ENCODE measurements at places on chromosomes 7 and 10.

- DNase-seq: peak; percentile 76
Observed at GRCh38 chr10:100562008-100562672, 26.4 kb downstream of the HIF1AN start.

DNA sequence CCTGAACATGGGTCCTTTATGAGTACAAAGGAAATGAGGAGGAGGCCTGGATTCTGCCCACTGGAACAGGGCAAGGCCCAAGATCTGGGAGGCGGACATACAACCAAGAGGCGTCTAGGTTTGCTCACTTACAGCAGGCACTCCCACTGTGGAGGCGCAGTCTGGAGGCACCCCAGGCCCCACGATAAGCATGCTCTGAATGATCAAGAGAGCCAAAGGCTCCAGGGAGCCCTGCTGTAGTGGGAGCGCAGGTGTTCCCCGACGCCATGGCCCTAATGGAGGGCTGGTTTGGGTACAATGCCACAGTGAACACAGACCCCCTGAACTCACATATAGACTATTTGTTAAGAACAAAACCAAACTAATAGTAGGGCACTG is 88.1 kb downstream of the FAM53B start:
- no peak for DNase-seq

DNA sequence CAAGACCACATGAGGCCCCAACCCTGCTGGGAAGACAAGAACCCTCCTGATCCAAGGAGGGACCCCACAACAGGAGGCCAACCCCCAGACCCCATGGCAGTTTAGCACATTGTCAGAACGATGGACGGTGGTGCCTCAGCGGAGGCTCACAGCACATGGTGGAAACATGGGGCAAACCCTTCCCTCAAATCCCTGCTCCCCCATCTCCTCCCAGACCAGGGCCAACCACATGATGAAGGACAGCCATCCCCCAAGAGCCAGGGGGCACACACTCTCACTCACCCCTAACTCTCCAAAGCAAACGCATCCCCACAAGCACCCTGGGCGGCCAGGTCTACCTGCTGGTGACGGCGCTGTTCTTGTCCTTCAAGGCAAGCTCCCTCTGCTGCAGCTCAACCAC is 83.9 kb downstream of the MAD1L1 start:
- DNase-seq: no peak

GRCh38 chr10:69446229-69446628 is 5.0 kb upstream of the TSPAN15 start:
- no peak for DNase-seq

- DNase-seq: no peak
Observed at GRCh38 chr7:36929791-36930190, 205.5 kb upstream of the AOAH start.

- DNase-seq: peak; percentile 57
Observed at GRCh38 chr10:35834877-35835494, 192.9 kb upstream of the FZD8 start.

DNA sequence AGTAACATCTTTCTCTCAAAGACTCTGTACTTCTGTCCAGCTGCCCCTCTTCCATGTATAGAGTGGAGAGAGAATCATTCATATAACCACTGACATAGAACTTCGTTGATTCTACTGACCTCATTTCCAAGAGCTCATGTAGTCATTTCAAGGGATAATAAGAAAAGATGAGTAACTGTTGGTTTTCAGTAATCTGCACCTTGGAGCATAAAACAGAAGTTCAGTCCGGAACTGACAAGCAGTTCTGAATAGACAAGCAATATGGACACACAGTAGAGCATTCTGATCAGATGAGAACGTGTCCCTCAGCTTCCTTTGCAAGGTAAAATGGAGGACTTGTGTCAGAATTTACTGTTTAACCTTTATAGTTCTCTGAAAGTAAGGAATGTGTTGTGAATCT is 847.1 kb downstream of the REEP3 start:
- no peak for DNase-seq

- no peak for DNase-seq
Observed at GRCh38 chr10:105585171-105585570, 944.1 kb downstream of the SORCS3 start.

DNA sequence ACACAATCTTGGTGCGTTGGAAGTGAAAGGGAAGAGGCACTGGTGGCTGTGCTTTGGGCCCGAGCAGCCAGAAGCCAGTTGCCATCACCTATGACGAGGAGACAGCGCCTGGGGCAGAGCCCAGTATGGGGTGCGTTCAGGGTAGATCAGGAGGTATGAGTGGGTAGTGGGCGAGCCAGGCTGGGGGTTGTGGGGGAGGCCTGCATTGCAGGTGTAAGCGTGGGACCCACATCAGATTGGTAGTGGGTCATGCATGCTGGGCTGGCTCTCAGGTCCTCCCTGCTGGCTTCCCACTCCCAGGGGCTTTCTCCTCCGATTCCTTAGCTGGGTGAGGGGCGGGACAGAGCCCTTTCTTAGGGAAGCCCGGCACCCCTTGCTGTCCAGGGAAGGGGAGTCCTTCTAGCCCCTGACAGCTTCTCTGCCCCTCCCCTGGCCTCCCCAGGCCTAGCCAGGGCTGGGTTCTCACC is 445 bp upstream of the PVRIG start:
- DNase-seq: no peak

DNA sequence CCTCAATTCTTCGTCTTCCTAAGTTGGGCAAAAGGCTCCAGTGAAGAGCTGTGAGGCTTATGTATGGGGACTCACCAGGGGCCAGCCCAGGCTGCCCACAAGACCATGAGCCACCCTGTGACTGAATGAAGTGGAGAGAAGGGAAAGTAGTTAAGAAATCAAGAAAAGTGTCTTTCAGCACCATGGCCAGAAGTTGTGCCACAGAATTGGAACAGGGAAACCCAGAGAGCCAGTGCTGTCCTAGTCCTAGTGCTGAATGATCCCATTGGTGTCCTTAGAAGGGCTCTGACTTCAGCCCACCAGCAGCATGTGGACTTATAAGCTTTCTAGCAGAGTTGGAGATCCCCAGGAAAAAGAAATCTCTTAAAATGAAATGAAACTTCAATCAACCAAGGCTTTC is 37.0 kb upstream of the CCSER2 start:
- DNase-seq: peak; percentile 76

DNA sequence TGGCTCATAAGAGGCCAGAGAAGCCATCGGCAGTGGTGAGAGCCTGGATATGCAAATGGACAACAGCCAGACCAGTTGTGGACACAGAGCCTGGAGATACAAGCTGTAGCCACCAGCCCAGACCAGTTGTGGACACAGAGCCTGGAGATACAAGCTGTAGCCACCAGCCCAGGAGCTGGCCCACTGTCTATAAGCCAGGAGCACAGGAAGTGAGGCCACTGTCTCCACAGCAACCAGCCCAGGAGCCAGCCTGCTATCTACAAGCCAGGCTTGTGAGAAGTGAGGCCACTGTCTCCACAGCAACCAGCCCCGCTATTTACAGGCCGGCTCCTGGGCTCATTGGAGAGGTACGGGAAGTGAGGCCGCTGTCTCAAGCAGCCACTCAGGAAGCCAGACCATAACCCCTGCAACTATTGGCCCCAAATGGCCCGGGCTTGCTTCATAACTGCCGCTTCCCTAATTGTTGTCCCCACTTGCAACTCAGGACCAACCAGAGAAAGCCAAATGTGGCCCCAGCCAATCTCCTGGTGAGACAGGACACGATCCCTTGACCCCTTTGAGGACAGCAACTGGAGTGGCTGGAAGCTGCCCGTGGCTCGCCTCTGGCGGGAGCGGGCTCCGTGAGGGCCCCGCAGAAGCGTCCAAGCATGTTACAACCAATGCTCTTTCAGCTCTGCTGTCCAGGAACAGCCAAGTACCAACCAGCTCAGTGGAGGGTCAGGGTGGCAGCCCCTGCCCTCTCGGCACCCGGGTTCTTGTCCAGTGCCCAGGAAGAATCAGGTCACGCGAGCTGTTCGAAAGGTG is 44.1 kb upstream of the CNPY1 start:
- no peak for DNase-seq

GRCh38 chr10:15118615-15119014 is 21.5 kb downstream of the RPP38 start:
- no peak for DNase-seq

GRCh38 chr10:98463976-98464754 is 17.4 kb upstream of the HPS1 start:
- DNase-seq: no peak

DNA sequence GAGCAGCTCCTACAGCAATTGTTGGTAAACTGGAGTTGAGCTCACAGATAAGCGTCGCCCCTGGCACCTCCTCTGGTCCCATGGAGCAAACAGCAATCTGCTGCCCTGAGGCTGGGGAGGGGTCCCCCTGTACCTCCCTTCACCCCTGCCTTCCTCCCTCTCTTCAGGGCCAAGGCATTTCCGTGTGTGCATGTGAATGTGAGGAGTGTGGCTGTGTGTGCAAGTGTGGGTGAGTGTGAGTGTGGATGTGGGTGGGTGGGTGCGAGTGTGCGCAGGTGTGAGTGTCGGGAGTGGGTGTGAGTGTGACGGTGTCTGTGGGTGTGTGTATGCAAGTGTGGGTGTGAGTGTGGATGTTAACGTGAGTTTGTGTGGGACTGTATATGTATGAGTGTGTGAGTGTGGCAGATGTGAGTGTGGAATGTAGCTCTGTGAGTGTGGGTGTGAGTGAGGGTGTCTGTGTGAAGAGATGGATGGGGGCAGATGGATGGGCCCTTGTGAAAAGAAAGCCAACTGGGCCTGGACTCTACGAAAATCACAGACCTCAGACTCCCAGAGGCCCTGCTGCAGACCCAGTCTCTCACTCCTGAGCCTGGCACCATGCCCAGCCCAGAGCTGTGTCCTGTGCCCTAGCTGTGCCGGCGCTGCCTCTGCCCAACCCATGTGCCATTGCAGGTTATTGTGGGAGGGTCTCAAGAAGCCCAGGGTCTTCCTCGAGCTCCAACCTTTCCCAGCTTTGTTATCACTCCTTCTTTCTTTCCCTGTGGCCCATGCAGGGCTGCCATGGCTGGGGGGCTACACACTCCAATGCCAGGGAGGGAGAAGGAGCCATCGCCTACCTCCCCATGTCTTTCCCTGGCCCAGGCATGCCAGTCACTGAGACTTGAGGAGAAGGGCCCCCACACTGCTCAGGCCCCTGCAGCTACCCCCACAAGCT is 73.9 kb downstream of the GRID1 start:
- DNase-seq: peak; percentile 40

GRCh38 chr7:139230774-139231512 is at the start of gene UBN2:
UBN2 (plus strand) TSS chr7:139231237; CDS start chr7:139231485, 248 bp downstream.
- peak; percentile 99 for DNase-seq

DNA sequence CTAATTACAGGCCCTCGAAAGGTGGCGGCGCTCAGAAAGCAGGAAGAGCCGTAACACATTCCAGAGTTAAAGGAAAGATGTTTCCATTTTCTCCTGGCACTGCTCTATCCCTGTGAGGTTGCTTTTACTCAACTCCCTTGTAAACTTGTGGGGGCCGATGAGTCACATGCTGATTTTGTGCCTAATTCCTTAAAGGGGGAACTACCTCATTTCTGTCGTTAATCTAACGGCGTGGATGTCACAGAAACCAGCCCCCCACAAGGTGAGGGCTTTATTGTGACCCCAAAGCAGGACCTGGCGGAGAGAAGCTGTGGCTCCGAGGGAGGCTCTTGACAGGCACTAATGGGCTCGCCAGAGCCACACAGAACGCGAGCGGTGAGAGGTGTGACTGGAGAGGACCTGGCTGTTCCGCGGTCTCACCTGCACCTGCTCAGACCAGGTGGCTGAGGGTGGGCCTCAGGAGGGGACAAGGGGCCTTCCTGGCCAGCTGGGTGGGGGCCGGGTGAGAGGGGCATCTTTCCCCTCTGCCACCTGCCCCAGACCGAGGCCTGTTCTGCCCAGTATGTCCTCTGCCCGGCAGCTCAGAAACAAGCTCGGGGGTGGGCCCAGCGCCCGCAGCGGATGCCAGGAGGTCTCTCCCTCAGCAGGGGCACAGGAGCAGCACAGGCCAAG is 50.9 kb downstream of the CALML3 start:
- peak; percentile 77 for DNase-seq

DNA sequence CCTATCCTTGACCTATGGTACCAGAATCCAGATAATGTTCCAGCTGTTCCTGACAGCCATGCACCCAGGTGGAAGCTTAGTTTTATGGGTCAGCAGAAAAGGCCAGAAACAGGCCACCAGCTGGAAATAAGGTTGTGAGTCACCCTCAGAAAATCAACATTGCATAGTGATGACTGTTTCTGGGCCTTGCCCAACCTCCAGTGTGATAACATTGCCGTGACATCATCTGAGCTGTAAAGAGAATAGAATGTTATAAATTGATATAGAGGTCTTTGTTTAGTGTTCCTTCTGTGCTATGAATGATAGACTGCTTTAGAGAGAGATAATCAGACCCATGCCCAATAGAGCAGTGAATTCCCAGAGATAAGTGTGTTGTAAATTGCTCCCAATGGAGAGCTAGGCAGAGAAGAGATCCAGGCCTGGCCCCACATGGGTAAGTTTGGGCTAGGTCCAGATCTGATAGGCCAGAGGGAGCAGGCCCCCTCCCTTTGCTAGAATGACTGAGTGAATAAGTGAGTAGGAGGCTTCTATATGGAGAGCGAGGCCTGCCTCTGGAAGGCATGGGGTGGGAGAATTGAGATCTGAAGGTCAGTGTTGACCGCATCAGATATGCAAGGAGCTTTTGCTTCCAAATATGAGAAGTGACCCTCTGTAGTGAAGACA is 14.2 kb upstream of the HPS1 start:
- DNase-seq: no peak

DNA sequence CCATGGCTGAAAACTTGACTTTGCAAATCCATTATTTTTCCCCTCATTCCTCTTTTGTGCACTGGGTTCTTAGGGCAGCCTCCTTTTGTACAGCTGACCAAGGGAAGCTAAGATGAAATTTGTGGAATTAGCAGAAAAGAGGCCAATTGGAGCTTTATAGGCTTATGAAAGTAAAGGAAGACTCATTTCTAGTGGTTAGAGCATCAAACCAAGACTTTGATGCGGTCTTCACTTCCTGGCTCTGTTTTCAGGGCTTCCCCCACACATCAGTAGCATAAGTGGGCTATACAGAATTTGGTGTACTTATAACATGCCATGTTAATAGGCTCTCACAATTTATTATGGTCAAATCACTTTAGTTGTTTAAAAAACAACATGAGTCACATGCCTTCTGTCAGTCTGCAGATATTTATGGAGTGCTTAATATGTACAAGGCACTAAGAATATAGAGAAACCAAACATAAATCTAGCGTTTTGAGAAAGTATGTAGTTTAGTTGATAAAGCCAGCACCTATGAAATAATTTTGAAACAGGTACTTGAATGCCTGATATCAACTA is 5.7 kb downstream of the AUTS2 start:
- DNase-seq: no peak

GRCh38 chr10:95268438-95268837 is 22.4 kb downstream of the PDLIM1 start:
- DNase-seq: peak; percentile 24

- no peak for DNase-seq
Observed at GRCh38 chr7:132286836-132287235, 289.4 kb downstream of the PLXNA4 start.

GRCh38 chr7:125654076-125654475 is 724.5 kb upstream of the POT1 start:
- no peak for DNase-seq

- DNase-seq: peak; percentile 69
Observed at GRCh38 chr10:31186225-31187000, 132.6 kb upstream of the ZEB1 start.

GRCh38 chr7:101905203-101905865 is 87.9 kb downstream of the CUX1 start:
- DNase-seq: no peak

GRCh38 chr10:84825330-84825729 is 496.9 kb downstream of the CCSER2 start:
- DNase-seq: peak; percentile 31

- no peak for DNase-seq
Observed at GRCh38 chr10:91711885-91712680, 79.2 kb upstream of the PPP1R3C start.
